Renal cortical epithelial cell (primary cell): ENCODE measurements at places on chromosomes 5 and 9.
A peak's percentile ranks its signal among the peaks of the same experiment; 100 is the strongest.

DNA sequence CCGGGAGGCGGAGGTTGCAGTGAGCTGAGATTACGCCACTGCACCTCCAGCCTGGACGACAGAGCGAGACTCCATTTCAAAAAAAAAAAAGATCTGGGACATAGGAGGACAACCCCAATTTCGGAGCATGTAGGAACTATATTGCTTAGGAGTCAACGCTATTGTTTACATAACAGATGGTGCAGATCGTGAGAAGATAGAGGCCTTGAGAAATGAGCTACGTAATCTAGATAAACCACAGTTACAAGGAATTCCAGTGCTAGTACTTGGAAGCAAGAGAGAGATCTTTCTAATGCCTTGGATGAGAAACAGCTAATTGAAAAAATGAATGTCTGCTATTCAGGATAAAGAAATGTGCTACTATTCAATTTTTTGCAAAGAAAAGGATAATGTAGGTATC, 20.3 kb downstream of the TBC1D2 start:
- DNase-seq = no peak

- DNase-seq = no peak
Measured at GRCh38 chr5:150750469-150750868, 8.3 kb downstream of the DCTN4 start.

GRCh38 chr9:73548201-73548600, 396.5 kb downstream of the ANXA1 start:
- no peak for DNase-seq

DNA sequence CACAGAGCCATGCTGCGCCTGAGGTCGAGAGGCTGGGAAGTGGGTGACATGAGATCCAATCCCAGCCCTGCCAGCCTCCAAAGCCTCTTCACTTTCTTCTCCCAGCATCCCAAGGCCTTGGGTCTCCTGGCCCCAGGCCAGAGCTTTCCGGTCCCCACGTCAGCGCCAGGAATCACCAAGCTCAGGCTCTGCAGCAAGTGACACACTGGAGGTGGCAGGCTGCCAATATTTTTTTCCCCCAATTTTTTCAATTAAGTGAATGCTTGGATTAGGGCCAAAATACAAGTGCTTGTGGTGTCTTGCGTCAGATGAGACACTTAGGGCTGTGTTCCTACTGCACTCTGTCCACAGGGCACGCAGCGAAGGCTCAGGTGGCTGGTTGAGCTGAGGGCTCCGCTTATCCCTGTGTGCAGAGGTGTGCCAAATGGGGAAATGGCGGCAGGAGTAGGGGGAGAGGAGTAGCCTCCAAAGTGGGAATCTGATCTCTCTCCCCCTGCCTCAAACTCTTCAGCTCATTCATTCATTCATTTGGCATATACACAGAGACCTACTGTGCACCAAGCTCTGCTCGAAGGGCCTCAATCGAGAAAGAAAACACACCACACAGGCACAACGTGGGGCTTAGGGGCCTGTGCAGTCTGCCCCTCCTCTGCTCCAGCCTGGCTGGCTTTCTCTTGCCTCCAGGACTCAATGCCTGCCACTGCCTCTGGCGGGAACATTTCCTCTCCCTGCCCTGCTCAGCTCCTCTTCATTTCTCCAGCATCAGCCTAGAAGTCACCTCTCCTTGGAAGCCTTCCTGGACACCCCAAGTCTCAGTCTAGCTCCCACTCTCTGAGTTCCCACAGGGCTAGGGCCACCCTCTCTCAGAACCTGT, 16.6 kb downstream of the SH3PXD2B start:
- peak; percentile 90 for DNase-seq

DNA sequence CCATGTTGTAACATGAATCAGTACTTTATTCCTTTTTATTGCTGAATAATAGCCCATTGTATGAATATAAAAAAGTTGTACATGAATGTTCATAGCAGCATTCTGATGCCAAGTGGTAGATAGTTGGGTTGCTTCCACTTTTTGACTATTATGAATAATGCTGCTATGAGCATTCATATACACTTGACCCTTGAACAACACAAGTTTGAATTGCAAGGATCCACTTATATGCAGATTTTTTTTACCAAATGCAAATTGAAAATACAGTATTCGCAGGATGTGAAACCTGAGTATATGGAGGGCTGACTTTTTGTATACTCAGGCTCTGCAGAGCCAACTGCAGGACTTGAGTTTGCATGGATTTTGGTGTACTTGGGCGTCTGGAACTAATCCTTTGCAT, 14.7 kb upstream of the SIL1 start:
- no peak for DNase-seq

DNA sequence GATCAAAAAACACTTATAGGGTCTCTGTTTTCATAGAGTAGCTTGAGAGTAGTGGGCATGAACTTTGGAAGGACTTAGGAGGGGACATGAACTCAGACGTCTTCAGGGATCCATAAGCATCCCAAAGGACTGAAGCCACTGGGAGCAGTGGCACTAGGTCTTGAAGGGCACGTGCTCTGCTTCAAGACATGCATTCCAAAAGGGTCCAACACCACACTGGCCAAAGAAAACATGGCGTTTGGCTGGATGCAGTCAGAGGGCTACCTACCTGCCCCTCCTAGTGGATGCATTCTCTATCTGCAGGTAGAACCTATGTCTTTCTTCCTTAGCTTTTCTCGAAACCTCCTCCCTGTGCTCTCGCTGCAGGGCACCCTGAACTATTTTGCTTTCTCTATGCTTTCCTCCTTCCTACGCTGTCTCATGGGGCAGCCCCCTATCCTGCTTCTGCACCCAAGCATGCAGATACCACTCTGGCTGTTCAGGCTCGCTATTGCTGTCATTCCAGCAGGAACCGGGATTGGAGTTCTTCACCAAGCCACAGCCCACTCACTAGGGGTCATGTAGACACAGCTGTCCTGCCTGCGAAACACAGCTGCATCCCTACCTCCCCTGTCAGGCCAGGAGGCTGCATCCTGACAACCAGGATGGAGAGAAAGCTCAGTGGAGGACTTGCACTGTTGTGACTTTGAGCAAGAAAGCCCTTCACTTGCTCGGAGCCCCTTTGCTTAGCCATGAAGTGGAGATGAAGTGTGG, 11.9 kb downstream of the FAM240B start:
- DNase-seq = no peak

DNA sequence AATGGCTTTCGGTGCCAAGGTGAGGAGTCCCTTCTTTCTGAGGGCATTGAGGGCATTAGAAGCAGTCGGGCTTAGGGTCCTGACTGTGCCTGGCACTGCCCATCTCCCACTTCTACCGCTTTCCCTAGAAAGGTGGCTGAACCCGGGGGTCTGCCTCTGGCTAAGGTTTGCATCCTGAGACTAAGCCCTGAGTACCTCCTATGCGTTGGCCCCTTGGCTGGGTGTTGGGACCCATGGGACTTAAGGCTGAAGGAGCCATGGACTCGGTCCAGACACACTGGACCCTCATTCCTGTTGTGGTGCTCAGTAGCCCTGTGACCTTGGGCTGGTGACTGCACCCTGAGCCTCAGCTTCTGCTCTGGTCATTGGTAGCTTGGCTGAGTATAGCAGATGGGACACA, 23.9 kb downstream of the DAB2IP start:
- no peak for DNase-seq

DNA sequence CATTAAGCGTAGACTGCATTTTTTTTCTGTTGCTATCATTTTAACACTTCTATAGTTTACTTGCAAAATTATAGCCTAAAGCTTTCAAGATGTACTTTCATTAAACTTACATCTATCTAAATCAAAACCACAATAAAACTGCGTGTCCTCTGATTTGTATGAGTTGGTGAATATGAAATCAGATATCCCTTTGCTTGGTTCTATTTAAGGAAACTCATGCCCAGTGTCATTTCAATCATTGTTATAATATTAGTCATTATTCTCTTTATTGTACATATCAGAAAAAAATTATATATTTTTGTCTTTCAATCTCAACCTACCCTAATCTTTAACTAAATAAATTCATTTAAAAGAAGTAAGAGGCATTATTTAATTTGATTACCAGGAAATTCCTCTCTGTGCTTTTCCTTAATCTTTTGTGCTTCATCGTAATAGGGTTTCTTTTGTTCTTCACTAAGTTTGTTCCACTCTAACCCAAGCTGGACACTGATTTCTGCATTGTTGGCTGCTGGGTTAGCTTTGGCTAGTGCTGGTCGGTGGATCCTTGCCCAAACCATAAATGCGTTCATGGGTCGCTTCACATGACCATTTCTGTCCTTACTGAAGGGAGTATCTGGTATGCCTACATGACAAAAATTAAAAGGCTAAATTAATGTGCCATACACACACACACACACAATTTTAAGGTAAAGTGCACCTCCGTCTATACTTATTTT, 3.8 kb downstream of the SOX30 start:
- peak; percentile 45 for DNase-seq

GRCh38 chr5:35454011-35454525, 163.6 kb upstream of the SPEF2 start:
- no peak for DNase-seq

DNA sequence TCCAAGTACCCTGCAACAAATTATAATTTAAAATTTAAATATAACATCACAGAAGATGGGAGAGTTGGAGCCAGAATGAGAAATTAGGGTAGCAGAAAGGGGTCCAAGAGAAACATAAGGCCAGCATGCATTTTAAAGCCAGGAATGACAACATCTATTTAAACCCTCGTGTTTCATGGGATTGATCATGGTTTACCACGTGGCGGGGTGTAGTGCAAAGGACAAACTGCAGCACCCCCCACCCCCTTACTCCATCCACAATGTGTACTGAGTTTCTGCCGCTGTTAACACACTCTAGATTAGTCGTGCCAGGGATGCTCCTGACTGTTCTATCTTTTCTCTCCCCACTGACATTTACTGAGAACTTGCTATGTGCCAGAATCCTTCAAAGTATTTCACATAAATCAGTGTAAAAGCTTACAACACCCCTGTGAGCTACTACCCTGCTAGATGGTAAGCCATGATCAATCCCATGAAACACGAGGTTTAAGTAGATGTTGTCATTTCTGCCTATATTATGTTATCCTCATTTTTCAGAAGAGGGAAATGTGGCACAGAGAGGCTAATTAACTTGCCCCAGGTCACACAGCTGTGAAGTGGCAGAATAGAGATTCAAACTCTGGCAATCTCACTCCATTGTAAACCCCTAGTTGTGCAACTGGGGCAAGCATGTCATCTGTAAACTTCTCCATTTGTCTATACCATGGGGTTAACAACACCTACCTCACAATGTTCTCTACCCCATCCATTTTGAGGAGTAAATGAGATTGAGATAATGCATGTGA, 136.3 kb downstream of the ENTREP1 start:
- no peak for DNase-seq

- peak; percentile 47 for DNase-seq
Measured at GRCh38 chr9:121744002-121744686, 92.7 kb downstream of the DAB2IP start.

DNA sequence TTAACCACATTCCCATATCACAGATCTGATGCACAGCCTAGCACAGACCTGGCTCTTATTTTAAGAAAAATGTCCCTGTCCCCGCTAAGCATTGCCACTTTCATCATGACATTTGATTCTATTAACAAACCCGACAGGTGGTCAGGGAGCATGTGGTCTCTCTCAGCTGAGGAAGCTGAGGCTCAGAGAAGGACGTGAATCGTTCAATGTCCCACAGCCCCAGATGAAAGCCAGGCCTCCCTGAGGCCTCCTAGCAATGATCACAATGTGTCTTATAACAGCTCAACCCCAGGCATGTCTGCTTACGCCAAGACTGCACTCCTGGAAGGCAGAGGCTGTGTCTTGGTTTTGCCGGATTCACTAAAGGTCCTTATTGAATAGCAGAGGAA, 10.4 kb upstream of the CRB2 start:
- DNase-seq = no peak

DNA sequence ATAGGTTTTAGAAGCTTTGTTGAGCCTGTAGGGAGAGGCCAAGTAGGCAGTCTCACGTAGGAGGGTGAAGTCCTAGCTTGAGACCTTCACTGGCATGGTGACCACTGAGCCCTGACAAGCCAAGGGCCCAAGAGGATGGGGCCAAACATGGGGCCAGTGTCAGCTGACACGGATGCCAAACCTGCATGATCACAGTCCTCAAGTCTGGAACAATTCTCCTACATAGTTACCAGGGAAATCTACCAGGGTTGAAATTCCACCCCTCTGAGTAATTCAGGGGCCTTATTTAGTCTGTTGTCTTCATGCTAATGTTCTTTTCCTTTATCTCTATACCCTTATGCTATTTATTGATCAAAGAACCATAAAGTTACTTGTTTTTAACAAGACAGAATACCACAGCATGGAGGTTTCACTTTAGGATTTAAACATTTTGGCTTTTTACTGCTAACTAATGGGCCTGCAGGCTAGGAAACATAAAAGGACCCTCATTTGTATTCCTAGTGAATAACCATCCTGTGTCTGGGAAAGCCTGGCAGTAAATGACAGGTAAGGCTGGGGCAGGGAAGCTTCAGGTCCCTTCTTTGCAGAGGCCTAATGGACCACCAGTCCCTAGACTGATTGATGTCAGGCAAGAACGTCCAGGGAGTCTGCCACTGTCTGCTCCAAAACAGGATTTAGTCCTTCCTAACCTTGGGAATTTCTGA, 140.8 kb downstream of the FGF1 start:
- peak; percentile 74 for DNase-seq

DNA sequence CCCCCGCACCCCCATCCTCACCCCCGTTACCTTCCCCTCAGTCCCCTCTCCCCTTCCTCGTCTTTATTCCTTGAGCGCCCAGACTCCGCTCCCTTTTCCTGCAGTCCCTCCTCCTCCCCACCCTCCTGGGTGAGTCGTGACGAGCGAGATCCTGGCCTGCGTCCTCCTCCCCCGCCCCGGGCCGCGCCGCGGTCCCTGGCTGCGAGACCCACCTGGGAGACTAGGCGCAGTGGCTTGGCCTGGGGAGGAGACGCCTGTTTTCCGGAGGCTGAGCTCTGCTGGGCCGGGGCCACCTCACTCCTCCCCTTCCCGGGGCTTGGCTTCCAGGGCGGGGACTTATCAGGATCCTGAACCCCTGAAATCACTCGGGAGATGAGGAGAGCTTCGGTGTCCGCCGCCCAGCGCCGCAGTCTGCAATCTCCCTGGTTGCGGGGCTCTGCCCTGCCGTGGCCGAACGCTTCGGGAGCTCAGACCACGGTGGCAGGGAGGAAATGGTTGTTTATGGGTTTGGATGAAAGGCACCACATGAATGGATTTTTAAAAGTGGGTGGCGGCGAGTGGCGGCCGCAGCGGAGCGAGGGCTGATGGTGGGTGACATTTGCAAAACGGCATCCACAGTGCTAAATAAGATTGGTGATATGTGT, 984 bp downstream of the STXBP1 start:
- DNase-seq = no peak

DNA sequence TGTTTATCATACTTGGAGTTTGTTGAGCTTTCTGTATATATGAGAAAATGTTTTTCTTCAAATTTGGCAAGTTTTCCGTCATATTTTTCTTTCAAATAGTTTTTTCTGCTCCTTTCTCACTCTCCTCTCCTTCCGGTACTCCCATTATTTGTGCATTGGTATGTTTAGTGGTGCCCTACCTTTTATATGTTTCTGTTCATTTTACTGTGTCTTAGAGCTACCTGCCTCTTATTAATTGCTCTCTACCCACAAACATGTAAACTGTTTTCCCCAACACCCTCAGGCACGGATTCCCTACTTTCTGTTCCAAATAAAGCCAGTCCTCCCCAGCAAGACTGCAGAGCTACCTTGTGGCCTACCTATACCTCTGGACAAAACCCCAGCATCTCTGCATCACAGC, 60.6 kb upstream of the S1PR3 start:
- DNase-seq = no peak
